ENCODE measurements at places on chromosomes 2 and 18. TPM values are rescaled to one million over a fixed set of nuclear protein-coding genes. Genes with fewer than 3 reads are reported as not detected.

SKA1 gene
- total RNA-seq = 30.3 TPM

RGPD8 gene
- 4.3 TPM for total RNA-seq

NOL4 gene
- 0.63 TPM for total RNA-seq

GRCh38 chr18:62612776-62613175 lies 90.0 kb downstream of the ZCCHC2 start:
- DNase-seq = no peak

MARS2 gene
- total RNA-seq = 15.9 TPM

Measured in neural crest cell (in vitro differentiated cells).